Left cardiac atrium (tissue), 4 donors: ENCODE measurements at places on chromosomes 1 and 21. TPM values are rescaled to one million over a fixed set of nuclear protein-coding genes. Genes with fewer than 3 reads are reported as not detected.

The ERVH48-1 gene
- total RNA-seq, result not detected

DNA sequence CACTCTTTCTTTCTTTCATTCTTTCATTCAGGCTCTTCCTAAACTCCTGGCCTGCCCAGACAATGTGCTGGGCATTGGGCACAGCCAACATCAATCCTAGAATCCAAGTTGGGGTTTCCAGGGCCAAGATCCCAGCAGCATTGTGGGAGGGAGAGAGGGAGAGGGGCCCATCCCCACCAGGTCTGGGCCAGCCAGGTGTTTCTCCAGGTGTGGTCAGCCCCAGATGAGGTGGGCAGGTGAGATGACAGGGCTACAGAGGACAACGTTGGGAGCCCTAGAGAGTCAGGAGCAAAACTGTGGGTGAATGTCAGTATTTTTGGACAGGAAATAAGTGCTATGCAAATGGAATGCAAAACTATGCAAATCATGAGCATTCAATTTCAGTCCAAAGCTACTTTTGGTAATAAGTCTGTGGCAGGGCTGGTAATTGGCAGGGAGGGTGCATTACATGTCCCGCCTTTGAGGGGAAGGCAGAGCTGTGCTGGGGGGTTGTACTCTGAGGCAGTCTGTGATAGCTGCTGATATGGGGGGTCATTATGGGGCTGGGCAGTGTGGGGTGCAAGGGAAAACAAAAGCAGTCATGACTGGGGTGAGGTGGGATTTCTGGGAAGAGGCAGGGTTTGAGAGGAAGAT, 139.9 kb upstream of the IGSF21 start:
- DNase-seq, result no peak

The FNBP1L gene
- 18.0 TPM for total RNA-seq

GRCh38 chr21:33909756-33910155, 5.8 kb downstream of the ATP5PO start:
- no peak for DNase-seq

The CDCA8 gene
- 0.24 TPM for total RNA-seq

- DNase-seq, result no peak
These were observed 2.6 kb downstream of the TUFT1 start for GRCh38 chr1:151542710-151543129.

- no peak for DNase-seq
These were observed 19.8 kb downstream of the COL16A1 start for GRCh38 chr1:31683997-31684396.

DNA sequence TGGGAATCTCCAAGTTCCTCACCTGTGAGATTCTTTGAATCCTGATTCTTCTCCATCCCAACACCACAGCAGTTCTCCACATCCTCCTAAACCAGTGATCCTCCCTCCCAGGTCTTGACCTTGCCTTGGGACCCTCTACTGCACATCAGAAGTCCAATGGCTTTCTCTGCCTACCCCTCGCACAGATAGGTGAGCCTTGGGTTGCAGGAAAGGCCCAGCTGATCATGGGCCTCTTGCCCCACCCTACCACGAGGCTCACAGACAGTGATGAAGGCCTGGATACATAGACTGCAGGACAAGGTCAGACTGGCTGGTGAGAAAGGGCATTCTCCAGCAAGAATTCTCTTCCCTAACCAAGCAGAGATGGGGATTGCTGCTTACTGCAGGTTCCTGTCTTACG, 825 bp downstream of the FABP3 start:
- no peak for DNase-seq

- DNase-seq, result no peak
These were observed 671 bp downstream of the DNAJC11 start for GRCh38 chr1:6700853-6701436.

GRCh38 chr1:145785547-145785946, 38.3 kb downstream of the RNF115 start:
- no peak for DNase-seq

GRCh38 chr1:82116105-82116504, 315.4 kb downstream of the ADGRL2 start:
- no peak for DNase-seq

The COL8A2 gene
- 4.2 TPM for total RNA-seq
